Fibroblast of the conjunctiva (primary cell): ENCODE measurements at places on chromosomes 1 and 21.

DNA sequence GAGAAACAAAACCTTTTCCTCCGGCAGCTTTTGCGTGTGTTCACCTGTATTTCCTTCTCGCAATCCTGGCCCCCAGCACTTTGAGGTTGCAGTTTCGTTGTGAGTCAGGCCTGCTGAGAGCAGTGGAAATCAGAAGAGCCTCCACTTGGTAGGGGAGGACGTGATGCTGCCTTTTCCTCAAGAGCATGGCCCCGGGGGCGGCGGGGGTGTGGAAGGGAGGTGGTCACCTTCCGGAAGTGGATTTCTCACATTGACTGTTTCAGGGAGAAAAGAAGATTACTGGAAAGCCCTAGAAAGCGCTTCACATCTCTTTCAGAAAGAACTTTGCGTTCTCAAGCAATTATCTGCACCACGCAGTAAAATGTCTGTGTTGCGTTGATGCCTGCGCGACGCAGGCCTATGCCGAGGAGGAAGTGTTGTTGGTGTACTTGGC lies 12.2 kb upstream of the IL10 start:
- no peak for DNase-seq

GRCh38 chr1:30965924-30966599 lies 57.5 kb upstream of the SDC3 start:
- DNase-seq, result no peak

DNA sequence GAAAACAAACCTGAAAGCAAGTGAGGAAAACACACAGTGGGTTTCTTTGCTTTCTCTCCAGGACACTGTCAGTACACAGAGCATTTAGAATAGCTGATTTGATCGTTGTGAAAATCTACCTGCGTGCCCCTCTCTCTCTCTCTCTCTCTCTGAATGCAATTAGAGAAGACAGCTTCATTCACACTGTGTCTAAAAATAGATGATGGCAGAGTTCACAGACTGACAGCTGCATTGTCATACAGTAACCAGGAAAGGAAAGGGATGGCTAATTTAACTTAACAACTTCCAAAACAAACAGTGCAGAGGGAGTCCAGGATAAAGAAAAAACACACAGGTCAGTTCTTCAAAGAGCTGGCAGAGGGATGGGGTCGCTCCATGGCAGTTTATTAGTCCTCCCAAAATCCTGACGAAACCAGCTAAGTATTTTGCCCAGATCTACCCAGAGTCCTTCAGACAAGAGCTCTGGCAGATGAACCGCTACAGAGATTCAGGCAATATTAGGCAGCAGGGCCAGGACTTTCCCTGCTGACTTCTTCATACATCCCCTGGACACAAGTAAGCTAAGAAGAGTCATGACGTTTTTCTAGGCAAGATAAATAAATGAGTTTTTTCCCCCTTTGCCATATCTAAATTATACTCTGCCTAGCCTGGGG lies 58.9 kb downstream of the WLS start:
- no peak for DNase-seq

DNA sequence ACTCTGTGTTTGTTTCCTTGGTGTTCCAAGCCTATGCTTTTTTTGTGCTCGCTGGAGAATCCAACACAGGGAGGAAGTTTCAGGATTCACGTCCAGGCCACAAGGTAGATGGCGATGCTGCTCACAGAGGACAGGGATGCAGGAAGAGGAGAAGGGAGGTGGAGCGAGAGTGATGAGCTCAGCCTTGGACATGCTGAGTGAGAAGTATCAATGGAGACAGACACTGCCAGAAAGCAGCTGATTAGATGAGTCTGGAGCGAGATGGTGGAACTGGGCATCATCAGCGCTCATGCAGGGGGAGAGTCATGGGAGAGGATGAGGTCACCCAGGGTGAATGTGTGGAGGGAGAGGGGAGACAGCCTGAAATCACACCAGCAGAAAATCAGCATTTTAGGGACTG lies 110.0 kb downstream of the GLUL start:
- no peak for DNase-seq

DNA sequence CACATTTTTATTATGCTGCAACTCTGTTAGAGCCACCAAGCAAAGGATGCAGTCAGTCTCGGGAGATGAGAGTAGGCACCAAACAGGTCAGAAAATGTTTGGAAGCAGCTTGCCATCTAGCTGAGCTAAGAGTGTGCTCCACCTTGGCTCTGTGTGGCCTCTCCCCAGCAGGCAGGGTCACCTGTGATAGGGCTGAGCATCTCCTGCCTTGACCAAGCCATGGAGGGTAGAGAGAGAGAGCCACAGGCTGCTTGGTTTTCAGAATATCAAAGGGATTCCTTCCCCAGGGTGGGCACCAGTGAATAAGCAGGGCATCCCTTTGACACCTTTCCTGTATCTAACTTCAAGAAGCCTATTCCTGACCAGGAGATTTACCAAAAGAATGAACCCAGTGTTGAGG lies 135.5 kb downstream of the SDCCAG8 start:
- DNase-seq, result no peak

DNA sequence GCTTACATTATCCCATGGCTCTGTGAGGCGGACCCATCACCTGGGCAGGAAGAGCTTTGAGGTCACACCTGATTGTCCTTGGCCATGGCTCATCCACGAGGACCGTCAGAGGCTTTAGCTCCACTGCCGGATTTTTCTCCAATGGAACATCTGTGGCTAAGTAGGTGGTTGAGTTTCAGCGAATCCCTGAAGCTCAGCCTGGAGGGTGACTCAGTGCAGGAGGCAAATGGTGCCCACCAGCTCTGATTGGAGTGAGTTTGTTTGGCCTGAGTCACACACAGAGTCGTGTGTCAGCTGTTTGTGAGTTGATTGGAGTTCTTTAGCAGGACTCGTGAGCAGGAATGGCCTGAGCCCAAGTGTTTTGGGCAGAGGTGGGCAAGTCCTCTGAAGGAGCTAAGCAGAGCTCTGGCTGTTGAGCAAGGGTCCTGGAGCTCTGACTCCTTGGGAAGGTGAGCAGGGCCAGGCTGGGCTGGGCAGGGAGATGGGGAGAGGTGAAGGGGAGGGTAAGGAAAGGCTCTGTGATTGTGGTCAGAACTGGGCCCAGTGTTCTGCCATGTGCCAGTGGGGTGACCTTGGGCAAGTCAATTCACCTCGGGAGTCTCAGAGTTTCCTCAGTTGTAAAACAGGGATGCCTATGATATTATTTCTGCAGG lies 2.0 kb downstream of the SLC6A17 start:
- no peak for DNase-seq

DNA sequence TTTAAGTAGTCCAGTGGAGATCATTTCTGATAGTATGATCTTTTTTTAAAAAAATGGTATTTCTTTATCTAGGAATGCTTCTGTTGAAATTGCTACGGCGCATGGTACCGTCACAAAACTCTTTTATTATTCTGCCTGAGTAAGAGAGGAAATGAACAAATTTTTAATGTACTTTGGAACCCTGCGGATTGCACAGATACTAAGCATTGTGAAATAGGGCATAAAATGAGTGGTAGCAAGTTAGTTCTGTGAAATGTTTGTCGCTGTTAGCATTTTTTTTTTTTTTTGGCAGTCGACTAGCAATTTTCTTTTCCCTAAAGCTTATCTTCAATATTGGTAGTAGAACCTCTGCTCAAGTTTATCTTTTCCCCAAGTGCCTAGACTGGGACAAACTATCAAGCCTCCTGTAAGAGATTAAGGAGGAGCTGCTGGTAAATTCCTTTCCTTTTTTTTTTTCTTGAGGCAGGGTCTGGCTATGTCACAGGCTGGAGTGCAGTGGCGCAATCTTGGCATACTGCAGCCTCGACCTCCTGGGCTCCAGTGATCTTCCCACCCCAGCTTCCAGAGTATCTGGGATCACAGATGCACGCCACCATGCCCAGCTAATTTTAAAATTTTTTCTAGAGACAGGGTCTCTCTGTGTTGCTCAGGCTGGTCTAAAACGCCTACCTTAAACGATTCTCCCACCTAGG lies 2.2 kb downstream of the ITSN1 start:
- DNase-seq, result no peak

- no peak for DNase-seq
Observed at GRCh38 chr1:108000184-108000583, 35.2 kb upstream of the VAV3 start.

DNA sequence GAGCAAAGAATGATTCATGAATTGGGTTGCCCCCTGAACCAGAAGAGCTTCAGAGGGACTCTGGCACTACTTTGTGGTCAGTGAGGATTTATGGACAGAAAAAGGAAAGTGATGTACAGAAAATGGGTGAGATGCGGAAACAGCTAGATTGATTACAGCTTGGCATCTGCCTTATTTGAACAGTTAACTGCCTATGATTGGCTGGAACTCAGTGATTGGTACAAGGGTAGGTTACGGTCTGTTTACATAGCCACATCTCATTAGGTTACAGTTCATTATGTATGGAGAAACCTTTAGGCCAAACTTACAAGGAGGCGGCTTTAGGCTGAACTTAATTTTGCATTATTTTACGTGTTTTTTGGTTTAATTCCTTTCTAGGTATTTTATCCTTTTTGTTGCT lies 29.0 kb upstream of the RHOU start:
- no peak for DNase-seq

DNA sequence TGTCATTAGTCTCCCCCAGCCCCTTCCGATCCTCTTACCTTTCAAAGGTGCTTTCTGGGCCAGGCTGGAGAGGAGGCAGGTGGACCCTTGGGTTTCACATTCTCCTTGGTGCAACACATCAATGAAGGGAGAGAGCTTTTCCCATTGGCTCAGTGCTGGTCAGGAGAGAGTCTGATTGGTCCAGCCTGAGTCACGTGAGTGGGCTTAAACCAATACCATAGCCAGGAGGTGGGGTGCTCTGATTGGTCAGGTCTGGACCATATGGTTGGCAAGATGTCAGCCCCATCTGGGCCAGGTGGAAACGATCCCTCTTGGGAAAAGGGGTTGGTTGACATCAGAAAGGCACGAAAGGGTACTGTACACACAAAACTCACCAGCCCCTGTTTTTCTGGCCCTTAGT lies 44.8 kb upstream of the ABCG1 start:
- DNase-seq, result no peak

- no peak for DNase-seq
Observed at GRCh38 chr1:27594564-27595510, 9.1 kb downstream of the AHDC1 start.

DNA sequence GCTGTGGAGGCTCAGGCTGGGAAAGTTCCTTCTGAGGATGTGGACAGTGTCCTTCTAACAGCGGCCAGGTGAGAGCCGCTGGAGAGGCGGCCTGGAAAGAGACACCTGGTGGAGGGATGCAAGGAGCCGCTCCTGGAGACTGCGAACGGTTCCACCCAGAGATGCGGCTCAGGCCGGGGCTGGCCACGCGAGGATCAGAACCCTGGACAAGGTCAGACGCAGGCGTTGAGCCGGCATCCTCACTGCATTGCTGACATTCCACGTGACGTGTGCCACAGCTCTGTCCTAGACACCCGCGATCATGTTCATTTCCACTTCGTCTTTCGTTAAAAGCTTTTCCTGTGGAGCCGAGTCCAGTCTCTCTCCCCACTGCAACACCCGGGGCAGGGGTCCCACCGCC lies 28.8 kb downstream of the CFAP74 start:
- DNase-seq, result no peak

- no peak for DNase-seq
Observed at GRCh38 chr1:56675763-56676162, 30.6 kb downstream of the PRKAA2 start.

- no peak for DNase-seq
Observed at GRCh38 chr1:202011994-202012393, 1.6 kb downstream of the ELF3 start.

DNA sequence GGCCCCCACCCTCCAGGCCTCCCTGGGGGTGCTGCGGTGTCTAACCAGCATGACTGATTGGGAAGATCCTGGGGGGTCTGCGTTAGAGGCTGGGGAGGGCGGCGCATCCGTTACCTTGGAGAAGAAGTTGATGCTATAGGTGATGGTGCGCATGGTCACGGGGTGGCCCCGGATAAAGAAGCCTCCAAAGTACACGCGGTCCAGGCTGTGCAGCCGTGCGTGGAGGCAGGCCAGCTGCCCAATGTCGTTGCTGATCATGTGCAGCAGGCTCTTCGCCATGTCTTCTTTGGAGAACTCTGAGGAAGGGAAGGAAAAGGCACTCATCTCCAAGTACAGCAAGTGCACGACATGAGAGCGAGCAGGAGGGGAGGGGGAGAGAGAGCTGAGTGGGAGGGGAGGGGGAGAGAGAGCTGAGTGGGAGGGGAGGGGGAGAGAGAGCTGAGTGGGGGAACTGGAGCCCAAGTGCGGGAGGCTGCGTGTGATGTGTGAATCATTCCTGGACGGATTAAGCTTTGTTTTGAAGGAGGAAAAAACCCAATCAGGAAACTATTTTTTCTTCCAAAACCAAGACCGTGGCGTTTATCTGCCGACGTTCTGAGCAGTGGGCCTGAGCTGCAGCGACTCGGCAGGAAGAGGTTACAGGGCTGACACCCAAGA lies 7.2 kb downstream of the PANK4 start:
- DNase-seq, result no peak

DNA sequence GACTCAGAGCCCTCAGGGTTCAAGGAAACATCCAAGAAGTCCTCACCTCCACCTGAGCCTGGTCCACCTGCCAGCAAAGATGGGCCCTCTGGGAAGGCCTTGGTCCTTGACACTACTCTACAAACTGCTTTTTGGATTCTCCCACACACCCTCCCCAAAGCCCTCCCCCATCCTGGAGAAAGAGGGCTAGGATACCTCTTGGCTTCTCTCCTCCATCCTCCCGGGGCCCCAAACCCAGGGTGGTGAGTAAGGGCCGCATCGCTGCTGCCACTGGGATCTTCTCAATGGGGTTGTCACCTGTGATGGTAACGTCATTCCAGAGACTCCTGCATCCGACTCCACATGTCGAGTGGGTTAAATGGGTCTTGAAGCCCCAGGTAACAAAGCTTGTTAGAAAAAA lies 26.6 kb downstream of the MATN1 start:
- no peak for DNase-seq

GRCh38 chr21:44405948-44406872 lies 49.1 kb upstream of the LRRC3 start:
- no peak for DNase-seq

DNA sequence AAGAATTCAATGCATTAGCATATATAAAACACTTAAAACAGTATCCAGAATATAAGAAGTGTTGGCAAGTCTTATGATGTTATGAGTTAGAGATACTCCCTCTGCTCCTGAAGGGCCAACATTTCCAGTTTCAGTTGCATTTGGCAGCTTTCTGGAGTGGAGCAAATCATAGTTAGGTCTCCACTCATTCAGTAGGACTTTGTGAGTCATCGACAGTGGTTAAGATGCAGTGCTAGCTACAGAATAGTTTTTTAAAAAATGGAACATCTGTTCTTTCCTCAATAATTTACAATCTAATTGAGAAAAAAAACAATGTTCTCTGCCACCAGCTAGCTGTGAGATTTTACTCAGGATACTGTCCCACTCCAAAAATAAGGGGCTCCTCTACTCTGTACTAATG lies 389.1 kb downstream of the HLX start:
- peak; percentile 74 for DNase-seq

DNA sequence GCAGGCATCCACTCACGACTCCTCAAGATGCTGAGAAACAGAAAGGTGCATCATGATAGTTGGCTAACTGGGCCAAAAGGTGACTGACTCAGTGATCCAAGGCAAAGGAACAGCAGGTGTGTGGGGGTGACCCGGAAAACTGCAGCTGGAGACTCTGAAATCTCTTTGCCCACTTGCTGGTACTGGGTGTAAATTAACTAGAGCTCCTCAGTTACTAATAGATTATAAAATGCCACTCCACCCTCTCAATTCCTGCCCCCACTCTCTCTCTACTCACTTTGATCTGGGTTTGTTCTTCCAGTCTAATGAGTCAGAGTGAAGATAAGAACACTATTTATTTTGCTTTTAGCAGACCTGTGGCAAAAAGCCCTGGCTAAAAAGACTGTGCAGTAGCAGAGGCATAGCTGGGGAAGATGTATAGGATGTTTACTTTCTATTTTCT lies 7.2 kb upstream of the PIGC start:
- DNase-seq, result no peak
